ENCODE measurements at places on chromosomes 11 and 22.

GRCh38 chr22:17845327-17845726, 71.1 kb upstream of the BID start:
- DNase-seq = no peak

DNA sequence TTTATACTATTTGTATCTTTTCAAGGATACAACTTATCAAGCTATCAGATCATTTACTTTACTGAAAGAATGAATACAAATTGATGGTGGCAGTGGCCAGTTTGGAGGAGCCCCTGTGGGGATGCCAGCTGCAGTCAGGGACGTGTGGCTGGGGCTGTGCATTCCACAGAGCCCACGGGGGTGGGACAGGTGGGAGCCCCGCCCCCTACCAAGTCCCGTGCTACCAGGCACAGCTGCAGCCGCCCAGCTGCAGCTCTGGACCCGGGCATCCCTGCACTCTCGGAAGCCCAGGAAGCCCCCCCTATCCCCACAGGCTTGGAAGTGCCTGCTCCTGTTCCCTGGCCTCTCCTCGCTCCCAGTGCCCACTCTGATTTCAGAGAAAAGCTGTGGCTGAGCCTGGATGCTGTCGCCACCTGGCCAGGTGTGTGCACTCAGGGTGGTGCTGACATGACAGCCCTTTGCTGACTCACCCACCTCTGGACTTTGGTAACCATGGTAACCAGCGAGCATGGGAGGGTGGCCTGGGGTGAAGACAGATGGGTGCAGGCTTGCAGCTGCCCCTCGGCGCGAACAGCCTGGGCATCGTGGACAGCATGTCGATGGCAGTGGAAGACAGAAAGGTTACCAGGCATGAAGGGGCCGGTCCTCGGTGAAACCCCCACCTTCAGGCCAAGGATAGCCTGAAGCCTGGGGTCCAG, 138.1 kb downstream of the SBF2 start:
- DNase-seq = no peak

GRCh38 chr22:21698430-21699329, 32.9 kb downstream of the PPIL2 start:
- DNase-seq = no peak

DNA sequence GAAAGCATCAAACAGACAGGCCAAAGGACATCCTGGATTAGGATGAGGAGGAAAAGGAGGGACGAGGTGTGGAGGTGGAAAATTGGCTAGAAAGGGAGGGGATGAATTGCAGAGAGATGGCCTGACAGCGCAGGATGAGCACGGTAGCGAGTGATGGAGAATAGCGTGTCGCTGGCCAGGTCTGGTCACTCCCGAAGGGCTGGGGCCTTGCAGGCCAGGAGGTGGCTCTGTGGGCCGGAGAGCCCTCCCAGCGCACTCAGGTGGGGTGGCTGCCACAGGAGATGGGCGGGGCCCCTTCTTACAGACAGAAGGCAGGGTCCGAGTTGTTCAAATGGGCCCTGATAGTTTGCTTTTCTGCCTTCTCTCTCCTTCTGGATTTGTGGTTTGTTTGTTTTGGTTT, 37.1 kb upstream of the THY1 start:
- no peak for DNase-seq

GRCh38 chr11:98365190-98365589, 655.6 kb upstream of the CNTN5 start:
- no peak for DNase-seq

All from H54 (cell line).